Calu3 (cell line): ENCODE measurements at places on chromosomes 4 and X.
A peak's percentile ranks its signal among the peaks of the same experiment; 100 is the strongest.

DNA sequence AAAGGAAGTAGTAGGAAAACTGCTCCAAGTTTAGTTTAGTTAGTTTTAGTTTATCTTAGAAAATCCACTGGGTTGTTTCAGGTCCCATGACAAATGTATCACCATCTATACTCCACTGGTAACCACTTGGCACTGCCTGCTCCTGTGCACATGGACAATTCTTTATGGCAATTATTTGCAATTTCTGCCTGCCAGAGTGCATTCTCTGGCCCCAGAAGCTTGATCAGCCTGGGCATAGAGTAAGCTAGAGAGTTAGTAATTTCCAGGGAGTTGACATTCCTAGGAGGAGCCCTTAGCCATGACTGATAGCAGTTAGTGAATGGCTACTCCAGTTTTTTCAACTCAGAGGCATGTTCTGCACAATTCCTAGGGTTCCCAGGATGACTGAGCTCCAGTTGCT is 203.2 kb upstream of the FGF13 start:
- DNase-seq = no peak

GRCh38 chrX:137052643-137053235 is 18.9 kb upstream of the GPR101 start:
- DNase-seq = no peak

- DNase-seq = peak; percentile 14
Measured at GRCh38 chr4:163343604-163344146, at the start of gene NPY5R. TSS of gene NPY5R (plus strand) at chr4:163343892. CDS start at chr4:163350274, 6,382 bp downstream.

GRCh38 chrX:110341189-110342035 is 17.2 kb upstream of the RTL9 start:
- no peak for DNase-seq

DNA sequence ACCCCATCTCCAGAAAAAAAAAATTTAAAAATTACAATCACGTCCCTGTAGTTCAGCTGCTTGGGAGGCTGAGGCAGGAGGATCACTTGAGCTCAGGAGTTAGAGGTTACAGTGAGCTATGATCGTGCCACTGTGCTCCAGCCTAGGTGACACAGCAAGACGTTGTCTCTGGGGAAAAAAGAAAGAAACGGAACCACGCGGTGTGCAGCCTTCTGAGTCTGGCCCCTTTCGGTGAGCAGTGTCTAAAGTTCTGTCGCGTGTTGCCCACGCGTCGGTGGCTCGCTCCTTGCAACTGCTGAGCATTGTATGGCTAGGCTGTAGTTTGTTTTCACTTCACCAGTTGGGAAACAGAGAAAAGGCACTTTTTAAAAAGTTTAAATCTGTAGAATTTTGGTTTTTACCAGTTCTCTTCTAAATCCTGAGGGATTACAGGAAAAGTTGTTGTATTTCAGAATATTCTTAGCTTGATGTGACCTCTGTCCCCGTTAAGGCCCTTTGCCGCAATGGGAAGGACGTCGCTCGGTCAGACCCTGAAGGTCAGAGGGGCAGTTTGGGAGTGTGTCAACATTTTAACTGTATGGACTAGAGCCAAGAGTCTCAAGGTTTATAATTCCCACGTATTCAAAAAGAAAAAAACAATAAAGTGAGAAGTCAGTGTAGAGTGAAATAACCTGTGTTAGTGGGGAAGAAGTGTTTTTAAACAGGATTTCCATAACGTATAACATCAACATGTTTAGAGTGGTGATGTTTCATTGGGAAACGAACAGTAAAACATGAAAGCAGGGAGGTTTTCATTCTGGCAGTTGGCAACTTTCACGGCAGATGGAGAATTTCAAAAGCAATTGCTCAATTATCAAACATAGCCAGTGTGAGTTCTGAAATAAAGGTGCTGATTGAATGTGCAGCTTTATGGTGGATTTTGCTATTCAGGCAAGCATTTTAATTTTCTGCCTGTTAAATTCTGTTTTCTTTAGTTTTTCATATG is 45.8 kb upstream of the MSANTD1 start:
- no peak for DNase-seq

- no peak for DNase-seq
Measured at GRCh38 chr4:102589743-102590142, 88.6 kb downstream of the NFKB1 start.

DNA sequence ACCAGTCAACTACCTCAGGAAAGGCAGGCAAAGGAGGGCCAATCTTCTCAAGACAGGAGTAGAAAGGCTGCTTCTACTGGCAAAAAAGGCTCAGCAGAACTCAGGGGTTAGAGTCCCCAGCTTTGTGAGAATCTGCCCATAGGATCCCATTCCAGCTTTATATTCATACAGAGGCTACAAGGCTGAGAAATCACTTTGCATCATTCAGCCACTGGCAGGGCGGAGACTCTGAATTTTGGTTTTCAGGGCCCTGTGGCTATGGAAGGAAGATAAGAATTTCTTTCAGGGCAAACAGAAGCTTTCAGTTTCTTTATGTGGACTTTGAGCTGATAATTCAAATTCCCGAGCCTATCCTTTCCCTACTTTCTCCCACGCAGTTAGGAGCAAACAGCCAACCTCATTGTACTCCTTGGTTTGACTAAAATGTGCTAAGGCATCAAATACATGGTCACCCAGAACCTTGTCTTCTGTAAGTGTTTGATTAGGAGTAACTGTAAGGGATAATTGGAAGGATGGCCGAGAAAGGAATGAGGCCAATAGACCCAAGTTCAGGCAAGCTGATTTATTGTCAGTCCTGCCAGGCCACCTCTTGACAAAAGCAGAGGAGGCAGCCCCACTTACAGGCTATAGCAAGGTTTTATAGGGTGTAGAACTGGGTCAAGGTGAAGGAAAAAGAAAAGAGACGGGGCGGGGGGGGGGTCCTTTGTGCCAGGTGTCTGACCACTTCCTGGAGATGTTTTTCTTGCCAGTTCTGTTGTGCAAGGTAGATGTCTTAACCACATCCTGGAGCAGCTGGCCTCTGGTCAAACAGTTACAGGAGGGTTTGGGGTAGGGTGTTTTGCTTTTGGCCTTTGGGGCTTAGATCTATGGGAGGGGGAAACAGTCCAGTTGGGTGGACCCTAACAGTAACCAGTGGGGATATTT is 165.3 kb upstream of the PPP1R2C start:
- peak; percentile 12 for DNase-seq

GRCh38 chr4:151841107-151841506 is 80.3 kb upstream of the GATB start:
- DNase-seq = no peak

DNA sequence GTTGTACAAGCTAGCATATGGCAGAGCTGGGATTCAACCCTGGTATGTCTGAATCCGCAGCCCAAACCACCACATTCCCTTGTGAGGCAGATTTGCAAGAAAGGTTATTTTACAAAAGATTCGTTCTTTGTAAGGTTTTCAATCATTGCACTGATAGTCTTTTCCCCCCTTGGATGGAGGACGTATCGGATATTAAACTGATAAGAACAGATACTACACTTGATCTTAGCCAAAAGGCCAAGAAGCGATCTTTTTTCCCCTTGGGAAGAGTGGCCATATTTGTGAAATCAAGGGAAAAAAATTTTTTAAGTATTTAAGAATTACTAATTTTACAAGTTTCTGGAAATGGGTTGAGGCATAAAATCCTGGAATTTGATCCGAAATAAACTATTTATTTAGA is 34.4 kb upstream of the MSMO1 start:
- DNase-seq = no peak

DNA sequence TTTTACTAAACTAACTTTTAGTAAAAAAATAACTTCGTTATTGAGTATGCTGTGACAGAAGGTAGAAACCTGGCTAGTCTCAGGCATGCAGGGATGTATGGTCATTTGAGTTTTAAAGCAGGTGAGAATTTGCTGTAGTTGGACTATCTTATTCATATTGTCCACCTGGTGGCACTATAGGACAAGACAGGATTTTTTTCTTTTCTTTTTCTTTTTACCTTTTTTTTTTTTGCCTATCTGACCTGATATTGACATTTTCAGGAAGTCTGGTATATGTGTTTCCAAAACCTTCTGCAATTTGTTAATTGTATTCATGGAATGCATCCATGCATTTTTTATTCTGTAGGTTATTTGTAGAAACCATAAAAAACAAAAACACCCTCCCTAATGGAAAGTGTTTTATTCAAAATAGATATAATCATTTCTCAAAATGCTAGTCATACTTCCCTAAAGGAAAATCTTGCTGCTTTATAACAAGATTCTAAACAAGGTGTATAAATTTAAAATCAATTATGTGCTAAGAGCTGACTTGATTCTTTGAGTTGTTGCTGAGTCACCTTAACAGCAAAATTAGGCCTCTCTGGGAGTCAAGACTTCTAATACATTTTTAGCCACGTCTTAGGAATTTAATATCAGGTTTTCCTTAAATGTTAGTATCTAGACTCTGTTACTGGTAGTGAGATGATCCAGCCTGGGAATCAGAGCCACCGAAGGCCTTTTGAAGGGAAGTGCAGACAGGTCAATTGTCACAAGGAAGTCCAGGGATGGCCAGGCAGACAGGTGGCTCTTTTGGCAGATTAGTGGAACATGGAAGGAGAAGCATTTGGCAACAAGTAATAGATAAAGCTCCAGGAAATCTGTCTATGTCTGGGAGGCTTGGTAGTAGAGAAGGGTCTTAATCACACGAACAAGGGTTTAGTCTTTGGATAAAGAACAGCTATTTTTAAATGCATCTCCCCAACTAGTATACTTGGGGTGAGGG is 201.3 kb upstream of the GNPDA2 start:
- peak; percentile 3 for DNase-seq

DNA sequence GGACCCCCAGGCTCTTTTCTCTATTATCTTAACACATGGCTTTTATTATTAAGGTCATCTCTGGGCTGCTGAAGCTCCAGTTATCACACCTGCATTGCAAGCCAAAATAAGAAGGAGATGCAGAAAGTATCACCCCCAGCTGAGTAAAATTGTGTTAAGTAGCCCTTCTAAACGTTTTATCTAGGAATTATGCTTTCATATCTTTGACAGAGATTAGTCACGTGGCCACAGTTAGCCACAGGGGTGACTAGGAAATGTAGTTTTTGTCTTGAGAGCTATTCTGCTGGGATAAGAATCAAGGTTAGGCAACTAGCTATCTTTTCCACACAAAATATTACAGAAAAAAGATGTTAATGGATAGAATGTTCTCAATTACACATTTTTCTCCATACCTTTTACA is 102.1 kb downstream of the ANXA3 start:
- DNase-seq = no peak

- DNase-seq = no peak
Measured at GRCh38 chrX:31337332-31337731, 265.5 kb upstream of the FTHL17 start.

- DNase-seq = no peak
Measured at GRCh38 chr4:1092983-1093361, 20.4 kb downstream of the RNF212 start.

GRCh38 chr4:138223231-138223910 is 18.8 kb downstream of the SLC7A11 start:
- DNase-seq = no peak

- no peak for DNase-seq
Measured at GRCh38 chrX:72041176-72041575, 90.5 kb downstream of the RTL5 start.

GRCh38 chr4:114782415-114783214 is 184.0 kb downstream of the UGT8 start:
- DNase-seq = no peak

DNA sequence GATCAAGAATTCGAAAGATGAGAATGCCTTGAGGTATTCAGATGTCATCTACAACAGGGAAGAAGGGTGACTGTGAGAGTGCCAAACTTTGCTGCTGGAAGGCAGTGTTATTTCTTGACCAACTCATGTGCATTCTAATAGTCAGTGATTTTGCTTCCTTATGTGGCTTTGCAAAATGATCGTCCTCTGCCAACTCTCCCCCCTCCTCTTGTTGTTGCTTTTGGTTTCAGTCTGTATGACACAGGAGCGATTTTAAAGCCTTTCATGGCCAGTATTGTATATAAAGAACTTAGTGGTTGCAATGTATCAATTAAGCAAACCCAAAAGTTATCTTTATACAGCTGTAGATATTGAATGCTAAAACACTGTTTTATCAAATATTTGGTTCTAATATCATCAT is 379.1 kb downstream of the IL1RAPL1 start:
- DNase-seq = no peak

DNA sequence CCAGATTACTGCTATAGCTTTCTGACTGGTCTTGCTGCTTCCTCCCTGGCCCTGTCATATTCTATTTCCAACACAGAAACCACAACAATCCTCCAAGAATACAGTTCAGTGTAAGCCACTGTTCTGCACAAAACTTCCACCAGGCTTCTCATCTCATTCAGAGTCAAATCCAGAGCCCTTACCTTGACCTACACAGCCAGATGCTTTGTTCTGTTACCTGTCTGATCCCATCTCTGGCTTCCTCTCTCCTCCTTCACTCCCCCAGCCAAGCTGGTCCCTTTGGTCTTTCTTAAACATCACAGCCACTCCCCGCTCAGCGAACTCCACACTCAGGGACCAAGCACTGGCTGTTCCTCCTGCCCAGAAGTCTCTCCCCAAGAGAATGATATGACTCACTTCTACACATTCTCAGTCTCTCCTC is 84.8 kb upstream of the BMP2K start:
- DNase-seq = no peak

- DNase-seq = no peak
Measured at GRCh38 chrX:71320126-71320525, 18.6 kb downstream of the ITGB1BP2 start.

GRCh38 chrX:51420610-51421009 is 75.8 kb downstream of the NUDT11 start:
- DNase-seq = peak; percentile 25

DNA sequence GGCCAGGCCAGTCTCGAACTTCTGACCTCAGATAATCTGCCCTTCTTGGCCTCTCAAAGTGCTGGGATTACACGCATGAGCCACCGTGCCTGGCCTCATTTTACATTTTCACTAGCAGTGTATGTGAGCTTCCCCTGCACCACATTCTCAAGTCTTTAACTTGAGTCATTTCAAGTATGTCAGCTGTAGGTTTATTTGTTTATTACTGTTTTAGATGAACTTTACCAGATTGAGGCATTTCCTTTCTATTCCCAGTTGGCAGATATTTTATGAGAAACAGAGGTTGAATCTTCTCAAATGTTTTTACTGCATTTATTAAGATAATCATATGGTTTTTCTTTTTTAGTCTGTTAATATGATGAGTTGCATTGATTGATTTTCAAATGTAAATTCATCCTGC is 114.6 kb upstream of the SH3RF1 start:
- no peak for DNase-seq

DNA sequence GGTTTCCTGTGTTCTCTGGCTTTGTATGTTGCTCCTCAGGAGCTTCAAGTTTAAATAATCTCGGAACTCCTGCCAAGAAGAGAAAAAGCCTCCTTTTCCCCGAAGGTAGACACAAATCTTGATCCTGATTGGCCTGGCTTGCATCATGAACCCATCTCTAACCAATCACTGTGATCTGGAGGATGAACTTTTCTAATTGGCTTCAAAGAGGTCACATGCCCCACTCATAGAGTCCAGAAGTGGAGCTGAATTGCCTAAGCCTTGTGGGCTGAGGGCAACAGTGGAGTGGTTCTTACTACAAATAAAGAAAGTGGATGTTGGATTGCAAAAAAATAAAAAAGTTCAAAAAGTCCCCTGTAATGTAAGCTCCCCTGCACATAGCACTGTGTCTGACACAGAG is 245.9 kb downstream of the MID1IP1 start:
- DNase-seq = no peak

GRCh38 chr4:76611616-76612207 is 176.7 kb downstream of the SHROOM3 start:
- no peak for DNase-seq
